ENCODE measurements at places on chromosomes 2 and 18.
A peak's percentile ranks its signal among the peaks of the same experiment; 100 is the strongest.

DNA sequence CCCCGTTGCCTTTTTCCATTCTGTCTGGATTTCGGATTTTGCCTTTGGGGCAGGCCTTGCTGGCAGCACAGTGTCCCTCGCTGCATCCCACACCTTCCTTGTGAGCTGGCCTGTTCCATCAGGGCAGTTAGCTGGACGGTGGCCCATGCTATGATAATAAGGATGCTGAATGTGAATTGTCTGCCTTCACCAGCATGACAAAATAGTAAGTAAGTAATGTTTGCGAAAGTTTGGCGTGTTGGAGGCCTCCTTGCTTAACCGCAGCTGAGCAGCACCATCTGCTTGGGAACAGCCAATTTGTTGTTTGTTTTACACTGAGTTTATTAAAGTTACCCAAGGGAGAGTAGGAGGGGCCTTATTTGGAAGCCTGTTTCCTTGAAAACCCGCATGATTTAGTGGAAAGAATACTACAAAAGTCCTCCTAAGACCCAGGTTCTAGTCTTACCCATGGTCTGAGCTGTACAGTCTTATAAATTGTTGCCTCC is 469.7 kb upstream of the FANCL start:
- DNase-seq, result no peak

DNA sequence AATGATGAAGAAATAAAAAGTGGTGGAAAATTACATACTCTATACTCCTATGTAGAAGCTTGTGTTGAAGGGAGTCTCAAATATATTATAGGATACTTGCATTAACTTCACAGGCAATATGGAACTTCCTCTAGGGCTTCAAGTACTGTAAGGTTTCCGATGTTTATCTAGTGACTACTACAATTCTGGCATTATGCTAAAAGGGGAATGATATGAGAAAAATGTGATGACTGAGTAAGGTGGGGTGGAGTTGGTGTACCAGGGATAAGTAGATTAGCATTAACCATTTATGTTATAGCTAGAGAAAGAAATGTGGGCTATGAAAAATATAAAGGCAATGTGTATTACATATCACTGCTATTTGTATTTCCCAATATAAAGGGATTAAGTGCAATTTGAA is 229.5 kb downstream of the DCC start:
- no peak for DNase-seq

GRCh38 chr2:230181195-230181594 is 38.6 kb downstream of the SP110 start:
- no peak for DNase-seq

DNA sequence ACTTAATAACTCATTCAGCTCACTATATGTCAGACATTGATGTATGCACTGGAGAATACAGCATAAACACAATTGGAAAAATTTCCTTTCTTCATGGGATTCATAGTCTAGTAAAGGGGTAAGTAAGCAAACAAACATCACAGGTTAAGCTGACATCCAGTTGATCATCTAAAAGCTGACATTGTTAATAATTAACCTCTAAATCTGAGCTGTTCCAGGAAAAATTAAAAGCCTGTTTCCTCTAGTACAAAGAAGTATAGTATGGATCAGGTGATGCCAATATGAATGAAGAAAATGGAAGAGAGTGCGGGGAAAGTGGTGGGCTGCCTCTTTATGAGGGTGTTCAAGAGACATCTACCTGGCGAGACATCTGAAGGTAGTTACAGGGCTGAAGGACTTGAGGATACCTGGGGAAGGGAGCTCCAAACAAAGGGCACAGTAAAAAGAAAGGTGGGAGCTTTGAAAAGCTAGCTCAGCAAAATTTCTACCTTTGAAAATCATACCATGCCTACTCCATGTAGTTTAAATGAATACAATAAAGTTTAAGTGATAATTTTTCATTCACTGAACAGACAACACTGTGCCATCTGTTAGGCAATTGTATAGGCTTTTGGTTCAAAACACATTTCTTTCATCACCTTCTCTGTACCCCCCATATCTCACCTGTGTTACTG is 619.3 kb downstream of the TRIB2 start:
- no peak for DNase-seq

DNA sequence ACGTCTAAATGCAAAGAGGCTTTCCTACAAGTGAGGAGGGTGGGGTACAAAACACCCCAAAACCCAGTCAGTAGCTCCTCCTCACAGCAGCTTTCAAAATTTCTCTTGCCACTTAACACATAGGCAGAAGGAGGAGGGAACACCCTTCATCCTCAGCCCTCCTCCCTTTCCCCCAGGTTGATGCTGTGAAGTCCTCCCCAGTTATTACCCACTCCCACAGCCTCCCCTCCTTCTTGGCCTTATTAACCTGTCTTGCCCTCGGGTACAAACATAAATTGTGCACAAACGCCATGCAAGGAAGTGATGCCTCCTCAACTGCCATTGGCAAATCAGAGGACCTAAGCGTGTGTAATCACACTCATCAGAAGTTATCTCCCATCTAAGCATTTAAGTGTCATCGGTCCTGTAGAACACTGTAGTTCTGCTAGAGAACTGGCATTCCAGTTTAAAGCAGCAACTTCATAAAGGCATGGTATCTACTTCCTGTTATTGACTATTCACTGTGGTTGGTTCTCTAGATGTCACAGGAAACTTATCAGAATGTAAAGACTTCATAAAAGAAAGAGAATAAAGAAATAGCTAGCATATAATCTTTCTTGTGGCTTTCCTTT is at the start of gene DSC1:
Gene DSC1, minus strand, starts transcription at position 32 of the 611 bp plus-strand sequence. CDS start 262 bp downstream, outside the sequence.
- no peak for DNase-seq

GRCh38 chr2:232773815-232774214 is 2.5 kb downstream of the KCNJ13 start:
- DNase-seq, result no peak

DNA sequence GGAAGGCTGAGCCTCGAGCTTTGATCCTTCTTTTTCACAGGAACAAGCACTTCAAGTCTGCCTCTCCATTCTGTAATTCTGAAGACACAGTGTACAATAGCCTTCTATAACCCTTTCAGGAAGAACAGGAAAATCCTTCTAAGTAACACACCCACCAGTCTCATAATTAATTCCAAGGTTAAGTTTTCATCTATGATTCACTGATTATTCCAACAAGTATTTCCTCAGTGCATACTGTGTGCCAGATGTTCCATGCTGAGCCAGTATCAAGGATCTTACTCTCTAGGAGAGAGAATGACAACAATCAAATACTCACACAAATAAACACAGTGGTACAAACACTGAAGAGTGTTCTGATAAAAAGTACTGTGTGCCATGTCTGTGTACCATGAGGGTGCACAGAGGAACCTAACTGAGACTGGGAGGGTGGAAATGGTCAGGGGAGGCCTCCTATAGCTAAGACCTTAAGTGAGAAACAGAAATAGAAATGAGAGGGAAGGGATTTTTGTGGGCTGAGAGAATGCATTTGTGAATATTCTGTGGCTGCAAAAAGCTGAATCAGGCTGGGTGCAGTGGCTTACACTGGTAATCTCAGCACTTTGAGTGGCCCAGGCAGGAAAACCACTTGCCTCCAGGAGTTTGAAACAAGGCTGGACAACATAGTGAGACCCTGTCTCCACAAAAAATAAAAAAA is 7.3 kb upstream of the MTLN start:
- DNase-seq, result no peak

- DNase-seq, result peak; percentile 83
These were observed 3.9 kb upstream of the KLHL29 start for GRCh38 chr2:23381084-23381483.

DNA sequence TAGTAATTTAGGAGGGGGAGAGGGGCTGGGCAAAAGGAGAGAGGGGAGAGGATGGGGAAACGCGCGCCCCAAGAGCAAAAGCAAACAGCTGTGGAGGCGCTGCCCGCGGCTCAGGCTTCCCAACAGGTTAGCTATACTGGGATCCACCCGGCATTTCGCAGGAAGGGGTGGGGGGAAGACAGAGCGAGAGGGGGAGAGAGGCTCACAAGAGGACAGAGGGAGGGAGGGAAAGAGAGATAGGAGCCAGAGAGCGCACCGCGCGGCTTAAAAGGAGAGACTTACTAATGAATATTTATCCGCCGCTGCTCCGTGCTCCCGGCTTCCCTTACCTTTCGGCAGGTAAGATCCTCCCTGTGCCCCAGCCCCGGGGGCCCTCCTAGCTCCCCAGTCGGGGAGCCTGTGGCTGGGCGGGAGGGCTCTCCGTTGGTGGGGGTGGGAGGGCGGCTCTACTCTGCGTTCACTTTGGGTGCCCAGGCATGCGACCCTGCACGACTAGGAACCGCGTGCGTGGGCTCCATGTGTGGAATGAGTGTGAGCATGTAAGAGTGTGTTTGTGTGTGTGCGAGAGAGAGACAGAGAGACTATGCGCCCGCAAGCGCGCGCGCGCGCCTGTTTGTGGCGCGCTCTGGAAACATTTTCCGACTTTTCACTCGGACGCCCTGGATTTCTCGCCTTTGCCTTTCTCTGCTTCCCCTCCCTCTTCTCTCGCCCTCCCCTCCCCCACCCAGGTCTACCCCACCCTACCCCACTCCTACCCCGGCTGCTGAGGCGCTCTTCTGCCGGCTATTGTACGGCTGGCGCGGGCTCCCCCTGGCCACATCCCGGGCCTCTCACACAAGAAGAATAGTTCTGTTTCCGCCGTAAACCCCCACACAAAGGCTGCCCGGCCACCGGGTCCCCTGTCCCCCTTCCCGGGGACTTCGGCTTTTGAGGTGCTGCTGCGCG is 7.2 kb upstream of the SIX3 start:
- DNase-seq, result no peak

DNA sequence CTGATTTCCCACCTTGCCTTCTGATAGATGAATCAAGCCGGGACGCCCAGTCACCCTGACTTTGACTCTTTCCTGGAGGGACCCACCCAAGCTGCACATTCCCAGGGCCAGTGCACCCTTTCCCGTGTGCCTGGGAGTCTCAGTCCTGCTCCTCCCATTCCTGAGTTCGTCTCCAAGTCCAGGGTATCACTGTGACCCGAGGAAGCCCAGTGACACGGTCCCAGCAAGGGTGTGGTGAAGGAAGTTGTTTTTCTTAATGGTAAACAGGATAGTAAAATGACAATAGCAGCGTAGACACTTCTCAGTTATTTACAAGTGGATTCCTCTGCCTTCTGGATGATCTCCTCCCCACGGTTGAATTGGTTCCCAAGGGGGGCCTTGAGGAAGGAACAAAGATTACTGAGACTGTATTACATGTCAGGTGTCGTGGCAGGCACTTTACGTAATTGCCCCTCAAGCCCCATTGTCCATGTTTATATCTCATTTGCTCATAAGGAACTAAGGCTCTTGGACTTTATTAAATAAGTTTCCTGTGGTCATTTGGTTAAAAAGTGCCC is 123.3 kb downstream of the PRKCE start:
- DNase-seq, result no peak

DNA sequence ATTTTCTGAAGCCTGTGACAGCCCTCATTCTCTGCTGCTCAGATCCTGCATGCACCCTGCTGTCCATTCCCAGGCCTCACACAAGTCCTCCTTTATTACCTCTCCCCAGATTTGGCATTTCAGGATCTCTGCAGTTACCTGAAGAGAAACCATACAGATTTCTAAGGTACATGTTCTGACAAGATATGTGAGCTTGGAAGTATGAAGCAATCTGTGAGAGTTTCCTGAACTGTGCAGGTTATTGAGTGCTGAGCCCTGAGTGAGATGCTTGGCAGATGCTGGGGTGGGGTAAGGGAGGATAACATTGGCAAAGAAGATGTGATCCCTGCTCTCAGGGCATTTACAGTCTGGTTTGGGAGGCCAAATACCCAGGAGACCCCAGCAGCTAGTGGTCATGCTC is 122.1 kb upstream of the STPG4 start:
- no peak for DNase-seq

DNA sequence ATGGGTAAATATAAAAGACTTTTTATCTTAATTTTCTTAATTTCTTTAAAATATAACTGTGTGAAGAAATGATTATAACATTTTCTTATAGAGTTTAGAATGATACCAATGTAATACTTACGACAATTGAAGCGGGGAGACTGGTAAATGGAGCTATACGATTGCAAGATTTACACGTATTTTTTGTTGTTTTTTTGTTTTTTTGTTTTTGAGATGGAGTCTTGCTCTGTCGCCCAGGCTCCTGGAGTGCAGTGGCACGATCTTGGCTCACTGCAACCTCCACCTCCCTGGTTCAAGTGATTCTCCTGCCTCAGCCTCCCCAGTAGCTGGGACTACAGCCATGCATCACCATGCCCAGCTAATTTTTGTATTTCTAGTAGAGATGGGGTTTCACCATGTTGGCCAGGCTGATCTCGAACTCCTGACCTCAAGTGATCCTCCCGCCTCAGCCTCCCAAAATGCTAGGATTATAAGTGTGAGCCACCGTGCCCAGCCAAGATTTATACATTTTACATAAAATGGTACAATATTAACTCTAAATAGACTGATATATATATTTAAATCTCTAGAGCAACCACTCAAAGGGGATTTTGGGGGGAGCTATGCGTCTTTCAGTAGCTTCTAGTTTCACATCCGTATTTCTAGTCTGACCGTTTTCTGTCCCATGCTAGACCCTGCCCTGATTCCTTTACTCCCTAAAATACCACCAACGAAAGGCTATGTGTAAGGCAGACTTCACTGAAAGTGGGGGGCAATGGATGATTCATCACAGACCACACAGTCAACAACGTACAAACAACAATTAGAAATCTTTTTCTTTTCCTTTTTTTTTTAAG is 28.2 kb upstream of the ATG16L1 start:
- no peak for DNase-seq

DNA sequence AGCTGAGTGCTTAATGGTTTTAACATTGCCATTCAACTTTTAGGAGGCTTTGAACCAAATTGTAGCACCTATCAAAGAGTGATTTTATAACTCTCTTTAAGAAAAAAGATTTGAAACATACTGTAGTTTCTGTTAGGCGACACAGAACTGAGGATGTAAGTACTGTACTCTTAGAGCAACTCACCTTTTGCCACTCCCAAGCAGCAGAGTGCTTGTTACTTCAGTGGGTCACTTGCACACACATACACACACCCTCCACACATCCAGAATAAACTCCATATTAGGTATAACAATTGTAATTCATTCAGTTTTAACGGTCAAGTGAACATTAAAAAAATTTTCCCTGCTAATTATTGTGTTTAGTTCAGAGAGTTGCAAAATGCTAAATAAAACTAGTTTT is 118.3 kb downstream of the CAMKMT start:
- DNase-seq, result no peak

- no peak for DNase-seq
These were observed 1055.5 kb upstream of the KLHL29 start for GRCh38 chr2:22329211-22330154.

GRCh38 chr18:69795791-69796190 is 151.9 kb downstream of the CD226 start:
- DNase-seq, result no peak

- DNase-seq, result no peak
These were observed 26.7 kb upstream of the ALPP start for GRCh38 chr2:232351686-232352510.

Measured in pulmonary artery endothelial cell (primary cell).